NCI-H510A (cell line): ENCODE measurements at places on chromosomes 2 and 18.
A peak's percentile ranks its signal among the peaks of the same experiment; 100 is the strongest.

- no peak for DNase-seq
Measured at GRCh38 chr18:62368100-62368499, 43.0 kb downstream of the TNFRSF11A start.

DNA sequence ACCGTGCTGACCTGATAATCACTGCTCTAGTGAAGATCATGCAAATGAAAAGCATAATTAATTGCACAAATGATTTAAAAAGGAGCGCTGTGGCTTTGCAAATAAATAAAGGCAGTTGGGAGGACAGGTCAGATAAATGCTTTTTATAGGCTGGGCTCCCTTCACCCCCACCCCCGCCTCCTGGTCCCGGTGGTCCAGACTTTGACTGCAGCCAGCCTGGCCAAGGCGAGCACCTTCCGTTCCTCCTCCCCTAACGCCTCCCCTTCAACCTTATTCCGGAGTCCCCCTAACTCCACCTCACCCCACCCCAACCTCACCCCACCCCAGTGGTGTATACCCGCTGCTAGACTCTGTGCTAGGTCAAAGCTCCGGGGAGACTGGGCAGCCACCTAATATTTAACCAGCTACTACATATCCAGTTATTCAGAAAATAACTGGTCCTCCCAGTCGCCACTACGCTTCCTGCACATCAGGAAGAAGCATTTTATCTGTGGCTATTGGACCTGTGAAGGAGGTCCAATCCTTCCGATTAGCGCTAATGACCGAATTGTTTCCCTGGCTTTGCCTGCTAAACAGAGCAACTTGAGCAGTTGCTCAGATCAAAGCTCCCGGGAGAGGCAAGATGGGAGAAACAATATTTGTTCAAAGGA lies 3.7 kb upstream of the SP9 start:
- no peak for DNase-seq

DNA sequence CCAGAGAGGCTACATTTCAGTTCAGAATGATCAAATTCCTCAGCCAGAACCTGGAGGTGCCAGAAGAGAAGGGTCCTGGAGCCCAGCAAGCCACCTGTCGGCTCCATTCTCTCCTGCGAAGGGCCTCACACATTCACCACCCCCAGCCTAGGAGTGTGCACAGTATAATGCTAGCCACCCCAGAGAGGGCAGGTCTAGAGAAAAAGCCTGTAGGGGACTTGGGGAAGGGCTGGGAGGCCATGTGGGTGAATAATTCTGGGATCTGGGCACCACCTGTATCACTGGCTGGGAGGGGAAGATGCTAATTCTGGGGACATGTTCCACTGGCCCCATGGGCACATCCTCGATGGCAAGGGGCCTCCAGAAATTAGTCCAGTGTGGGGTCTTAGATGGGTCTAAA lies 127.6 kb upstream of the HNMT start:
- no peak for DNase-seq

DNA sequence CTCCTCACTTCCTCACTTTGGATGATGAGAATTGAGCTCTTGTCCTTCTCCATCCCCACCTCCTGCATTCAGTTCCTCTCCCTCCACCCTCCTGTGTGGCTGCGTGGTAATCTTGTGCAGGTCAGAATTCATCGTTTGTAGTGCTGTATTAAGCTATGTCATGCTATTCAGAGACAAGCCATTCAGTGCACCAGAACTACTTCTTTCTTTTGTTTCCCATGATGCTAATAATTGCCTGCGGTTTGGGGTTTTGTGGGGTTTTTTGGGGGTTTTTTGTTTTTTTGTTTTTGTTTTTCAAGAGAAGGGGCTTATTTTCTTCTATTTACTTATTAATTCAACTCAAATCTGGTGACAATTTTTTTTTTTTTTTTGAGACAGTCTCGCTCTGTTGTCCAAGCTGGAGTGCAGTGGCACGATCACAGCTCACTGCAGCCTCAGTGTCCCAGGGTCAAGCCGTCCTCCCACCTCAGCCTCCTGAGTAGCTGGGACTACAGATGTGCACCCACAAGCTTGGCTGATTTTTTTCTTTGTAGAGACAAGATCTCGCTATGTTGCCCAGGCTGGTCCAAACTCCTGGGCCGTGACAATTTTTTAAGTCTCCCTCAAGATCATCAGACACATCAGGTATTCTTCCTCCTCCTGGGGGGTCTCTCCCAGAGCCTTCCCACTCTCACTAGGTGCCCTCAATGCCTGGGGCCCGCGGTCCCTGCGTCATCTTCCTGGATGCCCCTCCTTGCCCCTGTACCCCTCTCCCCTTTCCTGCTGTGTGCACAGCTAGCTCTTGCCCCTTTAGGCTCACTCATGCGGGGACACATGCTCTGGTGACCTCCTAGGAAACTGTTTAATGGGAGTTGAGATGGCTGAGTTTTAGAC lies 37.8 kb downstream of the MAL start:
- no peak for DNase-seq

- DNase-seq: no peak
Measured at GRCh38 chr18:65761636-65762295, 11.0 kb downstream of the CDH7 start.

DNA sequence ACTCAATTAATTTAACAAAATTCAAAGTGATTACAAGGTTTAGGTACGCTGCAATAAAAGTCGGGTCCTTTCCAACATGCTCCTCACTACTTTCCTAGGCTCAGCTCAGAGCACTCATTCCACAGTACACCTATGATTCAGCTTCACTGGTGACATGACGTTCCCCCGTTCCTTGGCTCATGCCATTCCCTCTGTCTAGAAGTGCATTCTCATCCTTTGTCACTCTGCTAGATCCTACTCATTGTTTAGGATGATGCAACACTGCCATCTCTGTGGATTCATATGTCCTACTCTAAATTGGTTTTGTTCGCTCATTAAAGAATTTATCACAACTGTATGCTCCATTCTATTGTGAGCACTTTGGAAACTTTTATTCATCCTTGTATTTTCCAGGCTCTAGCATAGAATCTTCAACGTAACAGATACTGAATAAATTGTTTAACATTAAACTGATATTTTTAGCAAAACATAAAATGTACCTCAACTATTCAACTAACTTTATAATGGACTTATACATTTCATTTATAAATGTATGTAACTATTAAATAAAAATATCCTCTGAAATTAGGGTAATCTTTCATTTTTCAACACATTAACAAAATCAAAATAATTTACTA lies 78.6 kb downstream of the FAM228A start:
- DNase-seq: no peak

DNA sequence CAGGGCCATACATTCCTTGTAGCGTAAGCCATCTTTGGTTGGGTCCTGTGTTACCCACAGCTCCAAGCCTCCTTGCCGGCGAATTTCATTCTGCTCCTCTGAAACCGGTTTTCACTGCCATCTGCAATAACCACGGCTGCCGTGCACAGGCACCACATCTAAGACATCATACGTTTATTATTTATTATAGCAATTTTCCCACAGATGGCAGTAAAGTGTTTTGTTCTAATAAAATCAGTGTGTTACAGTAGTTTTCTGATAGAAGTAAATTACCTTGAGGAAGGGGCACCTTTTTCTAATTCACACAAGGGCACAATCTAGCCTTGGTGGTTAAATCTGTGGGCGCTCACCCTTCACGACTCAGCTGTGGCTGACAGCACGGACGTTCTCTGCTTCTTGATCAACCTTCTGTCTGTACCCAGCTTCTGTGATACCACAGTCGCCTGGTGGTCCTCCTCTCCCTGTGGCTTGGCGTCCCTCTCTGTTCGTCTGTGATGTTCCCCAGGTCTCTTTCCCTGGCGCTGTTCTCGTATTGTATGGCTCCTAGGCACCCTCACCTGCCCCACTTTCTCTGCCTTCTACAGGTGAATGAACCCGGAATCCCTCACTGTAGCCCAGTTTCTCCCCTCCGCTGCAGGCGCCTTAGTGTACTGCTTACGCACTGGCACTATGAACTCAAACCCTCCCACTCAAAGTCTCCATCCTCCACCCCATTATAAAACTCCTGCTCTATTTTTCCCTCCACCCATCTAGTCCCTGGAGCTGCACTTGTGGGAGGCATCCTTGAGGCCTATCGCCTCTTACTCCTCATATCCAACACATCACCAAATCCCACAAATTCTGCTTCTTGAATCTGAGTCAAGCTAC lies 236.8 kb downstream of the DYSF start:
- no peak for DNase-seq

GRCh38 chr2:106864051-106864450 lies 21.9 kb downstream of the ST6GAL2 start:
- no peak for DNase-seq

GRCh38 chr2:60963190-60963589 lies 54.3 kb upstream of the PEX13 start:
- no peak for DNase-seq

DNA sequence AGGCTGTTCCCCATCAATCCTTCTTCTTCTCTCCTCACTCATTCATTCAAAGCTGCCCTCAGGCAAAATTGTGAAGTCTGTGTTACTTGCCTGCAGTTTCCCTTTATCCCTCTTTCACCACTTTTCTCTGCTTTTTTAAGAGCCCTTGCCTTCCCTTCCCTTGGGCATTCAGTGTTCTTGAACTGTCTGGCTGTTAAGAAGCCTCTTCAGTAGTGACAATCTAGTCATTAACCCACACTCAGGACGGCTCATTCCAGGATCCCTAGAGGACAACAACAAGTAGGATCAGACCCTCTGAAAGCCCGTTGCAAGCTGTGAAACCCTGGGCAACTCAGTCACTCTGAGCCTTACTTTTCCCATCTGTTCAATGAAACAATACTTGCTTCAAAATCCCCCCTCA lies 615.7 kb downstream of the EPHA4 start:
- DNase-seq: no peak

DNA sequence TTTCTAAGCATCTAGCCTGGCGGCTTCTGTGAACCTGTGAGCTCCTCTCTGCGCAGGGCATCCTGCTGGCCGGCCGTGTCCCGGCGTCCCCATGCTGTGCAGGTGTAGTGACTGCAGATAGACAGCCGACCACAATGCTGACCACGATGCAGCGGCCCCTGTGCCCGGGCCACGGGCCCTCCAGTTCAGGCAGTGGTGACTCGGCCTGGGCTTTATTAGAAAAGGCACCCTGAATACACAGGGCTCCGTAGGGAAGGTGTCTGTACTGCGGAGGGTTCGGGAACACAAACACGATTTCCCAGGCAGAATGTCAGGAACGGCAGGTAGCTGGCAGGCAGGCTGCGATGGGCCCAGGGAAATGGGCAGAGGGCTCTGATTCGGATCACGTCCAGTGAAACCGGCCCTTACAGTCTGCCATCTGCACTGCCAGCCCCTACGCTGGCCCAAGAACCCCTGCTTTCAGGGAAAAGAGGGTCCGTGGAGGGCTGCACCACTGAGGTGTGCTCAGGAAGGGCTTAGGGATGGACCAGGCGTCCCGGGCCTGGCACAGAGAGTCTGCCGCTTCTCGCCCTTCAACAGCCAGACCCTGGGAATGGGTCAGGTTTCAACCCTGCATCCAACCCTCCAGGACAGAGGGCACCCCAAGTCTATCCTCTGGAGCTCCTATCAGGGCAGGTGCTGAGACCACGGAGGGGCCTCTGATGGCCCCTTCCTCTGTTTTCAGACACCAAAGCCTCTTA lies 196.5 kb downstream of the HDAC4 start:
- no peak for DNase-seq

GRCh38 chr2:60221098-60221497 lies 332.4 kb downstream of the BCL11A start:
- no peak for DNase-seq

GRCh38 chr2:156590085-156590739 lies 154.0 kb downstream of the GPD2 start:
- no peak for DNase-seq

DNA sequence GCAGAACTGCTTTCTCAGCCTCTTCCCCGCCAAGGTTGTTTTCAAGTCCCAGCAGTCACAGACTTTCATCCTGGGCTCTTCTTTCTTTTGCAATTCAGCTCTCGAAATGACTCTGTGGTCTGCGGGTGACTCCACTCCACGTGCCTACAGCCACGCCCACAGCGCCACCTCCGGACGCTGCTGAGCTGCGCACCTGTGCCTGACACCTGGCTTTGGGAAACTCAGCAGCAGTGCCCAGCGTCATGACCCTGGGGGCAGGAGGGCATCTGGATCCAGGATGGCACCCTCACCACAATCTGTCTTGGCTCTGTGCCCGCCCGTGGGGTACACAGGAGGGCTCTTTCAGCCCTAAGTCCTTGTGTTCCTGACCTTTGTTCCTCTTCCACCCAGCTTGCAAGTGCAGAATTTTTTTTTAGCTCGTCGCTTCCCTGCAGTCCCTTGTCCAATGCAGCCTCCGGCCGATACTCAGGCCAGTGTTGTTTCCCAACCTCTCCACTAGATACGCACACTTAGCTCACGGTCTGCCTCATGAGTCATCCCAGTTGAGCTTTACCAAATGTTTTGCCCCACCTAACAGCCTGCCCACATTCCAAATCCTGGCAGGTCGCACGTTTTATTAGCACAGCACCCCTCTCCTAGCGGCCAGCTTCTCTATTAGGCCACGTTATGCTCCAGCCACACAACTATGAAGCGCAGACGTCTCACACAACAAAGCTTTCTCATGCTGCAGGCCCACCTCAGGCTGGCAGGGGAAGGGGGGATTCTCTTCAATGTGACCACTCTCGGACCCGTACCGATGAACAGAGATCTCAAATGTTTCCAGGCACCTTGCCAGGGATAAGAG lies 6.5 kb upstream of the CAPN10 start:
- DNase-seq: peak; percentile 32

GRCh38 chr2:239523954-239524330 lies 123.1 kb upstream of the HDAC4 start:
- no peak for DNase-seq

- no peak for DNase-seq
Measured at GRCh38 chr18:25423267-25423666, 71.3 kb upstream of the ZNF521 start.

DNA sequence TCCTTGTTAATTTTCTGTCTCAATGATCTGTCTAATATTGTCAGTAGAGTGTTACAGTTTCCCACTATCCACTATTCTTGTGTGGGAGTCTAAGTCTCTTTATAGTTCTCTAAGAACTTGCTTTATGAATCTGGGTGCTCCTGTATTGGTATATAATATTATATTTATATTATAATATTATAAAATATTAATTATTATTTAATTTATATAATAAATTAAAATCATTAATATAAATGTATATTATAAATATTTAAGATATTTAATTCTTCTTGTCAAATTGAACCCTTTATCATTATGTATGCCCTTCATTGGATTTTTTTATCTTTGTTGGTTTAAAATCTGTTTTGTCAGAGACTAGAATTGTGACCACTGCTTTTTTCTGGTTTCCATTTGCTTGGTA lies 1950.2 kb upstream of the LRRTM1 start:
- DNase-seq: no peak

DNA sequence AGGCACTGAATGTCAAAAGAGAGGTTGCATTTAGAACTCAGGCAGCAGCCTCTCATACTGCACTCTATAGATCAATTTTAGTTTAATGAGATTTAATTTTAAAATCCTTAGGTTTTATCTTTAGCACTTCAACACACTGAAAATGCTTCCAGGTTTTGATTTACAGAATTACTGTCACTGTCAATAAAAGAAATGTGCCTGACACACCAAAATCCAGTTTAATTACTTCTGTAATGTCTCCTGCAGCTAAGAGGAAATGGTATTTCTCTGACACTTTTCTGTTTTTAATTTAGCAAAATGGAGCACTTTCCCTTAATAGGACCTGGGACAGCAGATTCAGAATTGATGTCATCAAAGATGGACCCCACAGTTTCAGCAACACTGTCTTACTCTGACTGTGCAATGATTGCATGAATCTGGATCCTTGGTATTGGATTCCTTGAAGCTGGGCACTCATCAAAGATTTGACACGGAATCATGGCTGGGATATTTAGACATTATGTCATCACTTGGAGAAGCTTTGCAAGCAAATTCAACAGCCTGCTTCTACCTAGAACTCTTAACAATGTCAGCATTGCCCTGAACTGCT lies 576.5 kb downstream of the NRXN1 start:
- DNase-seq: no peak
